ENCODE measurements at places on chromosomes 13 and 19. TPM values are rescaled to one million over a fixed set of nuclear protein-coding genes. Genes with fewer than 3 reads are reported as not detected.

CRB3 gene
- not detected for total RNA-seq

IGFL2 gene
- 0.08 TPM for total RNA-seq

KLK13 gene
- total RNA-seq: not detected

HPN gene
- not detected for total RNA-seq

ZNF112 gene
- total RNA-seq: 4.1 TPM

SH3GL1 gene
- total RNA-seq: 85.0 TPM

CEACAM8 gene
- not detected for total RNA-seq

ZNF486 gene
- total RNA-seq: 7.1 TPM

DLEU7 gene
- total RNA-seq: not detected

PSG1 gene
- not detected for total RNA-seq

COMP gene
- total RNA-seq: not detected

ELAVL3 gene
- total RNA-seq: 0.40 TPM

FGF22 gene
- 0.91 TPM for total RNA-seq

LYPD4 gene
- not detected for total RNA-seq

C19orf33 gene
- total RNA-seq: 90.9 TPM

PRRG2 gene
- 0.74 TPM for total RNA-seq

SLC25A41 gene
- not detected for total RNA-seq

WDR88 gene
- total RNA-seq: not detected

MBD3L2 gene
- total RNA-seq: not detected

IL17D gene
- total RNA-seq: 1.4 TPM

All from A375 (cell line).